ENCODE measurements at places on chromosomes 7 and 10. TPM values are rescaled to one million over a fixed set of nuclear protein-coding genes. Genes with fewer than 3 reads are reported as not detected.

EDRF1 gene
- total RNA-seq, result 58.6 TPM

KRIT1 gene
- 118 TPM for total RNA-seq

AKR1C4 gene
- not detected for total RNA-seq

RAB19 gene
- total RNA-seq, result 1.7 TPM

LEP gene
- not detected for total RNA-seq

CCL24 gene
- not detected for total RNA-seq

LRIT1 gene
- total RNA-seq, result not detected

PIK3CG gene
- 12.1 TPM for total RNA-seq

All from urinary bladder (tissue), 4 donors.